ENCODE measurements at places on chromosomes 4 and X. TPM values are rescaled to one million over a fixed set of nuclear protein-coding genes. Genes with fewer than 3 reads are reported as not detected.

DNA sequence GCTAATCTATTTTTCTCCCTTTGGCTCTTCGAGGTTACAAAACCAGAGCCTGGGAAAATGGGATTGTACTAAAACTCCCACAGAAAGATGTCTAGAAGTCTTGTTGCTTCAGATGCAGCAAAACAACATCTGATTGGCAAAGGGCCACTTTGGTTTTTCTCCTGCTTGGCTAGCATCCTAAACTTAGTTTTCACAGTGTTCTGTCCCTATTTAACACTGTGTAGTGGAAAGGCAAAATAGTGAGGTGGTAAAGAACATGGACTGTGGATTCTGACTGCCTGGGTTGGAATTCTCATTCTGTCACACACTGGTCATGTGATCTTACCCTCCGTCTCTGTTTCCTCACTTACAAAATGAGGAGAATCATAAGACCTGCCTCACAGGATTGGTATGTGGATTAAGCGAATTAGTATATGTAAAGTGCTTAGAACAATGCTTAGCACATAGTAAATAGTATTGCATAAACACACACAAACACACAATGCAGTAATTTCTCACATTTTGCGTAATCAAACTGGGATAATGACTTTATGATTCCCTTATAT lies 23.5 kb downstream of the TIGD2 start:
- no peak for DNase-seq

DNA sequence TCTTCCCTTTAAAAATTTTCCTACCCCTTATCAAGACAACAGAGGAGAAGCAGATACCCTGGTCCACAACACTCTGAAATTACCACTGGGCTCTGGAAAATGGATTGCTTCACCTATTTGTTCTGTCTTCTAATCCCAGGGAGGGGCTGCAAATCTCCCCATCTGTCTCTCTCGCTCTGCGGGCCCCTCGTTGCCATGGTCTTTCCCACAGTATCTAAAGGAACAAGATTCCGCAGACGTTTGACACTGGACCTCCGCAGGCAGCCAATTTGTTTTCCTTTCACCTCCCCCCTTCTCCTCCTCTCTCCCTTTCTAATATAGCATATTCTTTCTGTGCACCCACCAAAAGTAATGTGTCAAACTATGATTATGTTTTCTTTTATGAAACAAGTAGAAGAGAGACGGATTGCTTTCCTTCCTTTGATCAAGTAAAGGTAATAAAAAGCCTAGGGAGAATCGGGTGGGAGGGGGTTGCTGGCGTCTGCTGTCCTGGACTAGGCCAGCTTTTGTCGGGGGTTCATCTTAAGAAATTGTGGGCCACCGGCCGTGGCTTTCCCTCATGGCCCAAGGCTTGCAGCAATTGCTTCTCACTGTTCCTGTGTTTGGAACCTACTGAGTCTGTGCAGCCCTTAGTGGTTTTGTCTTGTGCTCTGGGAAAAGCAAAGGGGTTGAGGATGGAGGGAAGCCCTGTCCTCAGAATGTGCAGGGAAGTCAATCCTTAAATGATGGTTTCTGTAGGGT lies 81.0 kb downstream of the MGST2 start:
- no peak for DNase-seq

Gene POU3F4
- total RNA-seq = not detected

Gene NUDT11
- not detected for total RNA-seq

DNA sequence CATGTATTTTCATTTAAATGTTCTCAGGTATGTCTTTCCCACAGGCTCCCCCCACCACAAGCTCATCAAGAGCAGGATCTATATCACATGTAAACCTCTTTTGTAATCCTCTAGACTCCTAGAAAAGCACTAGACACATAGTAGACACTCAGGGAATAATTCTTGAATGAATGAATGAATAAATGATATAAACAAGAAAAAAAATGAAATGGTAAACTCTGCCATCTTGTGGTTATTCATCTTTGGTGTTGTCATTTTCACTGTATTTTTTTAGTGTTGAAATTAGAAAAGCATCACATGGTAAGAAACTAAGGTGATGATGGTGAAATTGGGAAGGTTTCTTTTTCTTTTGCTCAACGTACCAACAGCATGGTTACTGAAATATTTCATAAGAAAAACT lies 34.2 kb upstream of the C1GALT1C1 start:
- no peak for DNase-seq

Gene CITED1
- not detected for total RNA-seq

GRCh38 chr4:11081006-11081405 lies 347.7 kb downstream of the HS3ST1 start:
- DNase-seq = no peak

Gene BEX3
- total RNA-seq = 66.0 TPM

Gene S100P
- total RNA-seq = not detected

DNA sequence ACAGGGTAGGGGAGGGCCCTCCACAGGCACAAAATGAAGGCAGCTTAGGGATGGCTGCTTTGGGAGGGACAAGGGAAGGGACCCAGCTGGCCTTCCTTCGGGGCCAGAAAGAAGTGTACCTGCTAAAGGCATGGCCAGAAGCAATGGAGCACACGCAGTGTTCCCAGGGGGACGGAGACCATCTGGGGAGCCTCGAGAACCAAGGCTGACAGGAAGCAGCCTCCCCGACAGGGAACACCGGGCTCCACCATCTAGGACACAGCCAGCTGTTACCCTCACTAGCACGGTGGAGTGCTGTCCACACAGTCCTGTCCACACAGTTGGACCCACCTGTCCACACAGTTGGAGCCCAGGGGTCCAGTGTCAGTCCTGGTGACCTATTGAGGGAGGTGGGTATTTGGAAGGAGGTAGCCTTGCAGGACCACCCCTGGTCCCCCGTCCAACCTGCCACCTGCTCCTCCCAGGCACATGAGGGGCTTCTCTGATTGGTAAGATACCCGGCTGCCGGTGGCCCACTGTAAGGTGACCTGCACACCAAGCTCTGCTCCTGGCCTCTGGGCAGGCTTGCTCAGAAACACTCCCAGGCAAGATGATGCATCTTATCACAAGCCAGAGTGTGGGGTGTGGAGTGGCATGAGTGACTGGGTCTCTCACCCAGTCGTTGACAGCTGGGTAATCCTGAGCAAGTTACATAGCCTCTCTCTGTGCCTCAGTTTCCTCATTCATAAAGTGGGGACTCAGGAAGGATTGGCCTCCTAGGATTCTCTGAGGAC lies 20.5 kb upstream of the AFAP1 start:
- DNase-seq = no peak

DNA sequence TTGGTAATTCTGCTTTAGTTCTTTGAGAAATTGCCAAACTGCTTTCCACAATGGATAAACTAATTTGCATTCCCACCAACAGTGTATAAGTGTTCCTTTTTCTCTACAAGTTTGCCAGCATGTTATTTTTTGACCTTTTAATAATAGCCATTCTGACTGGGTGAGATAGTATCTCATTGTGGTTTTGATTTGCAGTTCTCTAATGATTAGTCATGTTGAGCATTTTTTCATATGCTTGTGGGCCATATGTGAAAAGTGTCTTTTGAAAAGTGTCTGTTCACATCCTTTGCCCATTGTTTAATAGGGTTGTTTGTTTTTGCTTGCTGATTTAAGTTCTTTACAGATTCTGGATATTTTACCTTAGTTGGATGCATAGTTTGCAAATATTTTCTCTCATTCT lies 25.9 kb downstream of the ENPEP start:
- no peak for DNase-seq

DNA sequence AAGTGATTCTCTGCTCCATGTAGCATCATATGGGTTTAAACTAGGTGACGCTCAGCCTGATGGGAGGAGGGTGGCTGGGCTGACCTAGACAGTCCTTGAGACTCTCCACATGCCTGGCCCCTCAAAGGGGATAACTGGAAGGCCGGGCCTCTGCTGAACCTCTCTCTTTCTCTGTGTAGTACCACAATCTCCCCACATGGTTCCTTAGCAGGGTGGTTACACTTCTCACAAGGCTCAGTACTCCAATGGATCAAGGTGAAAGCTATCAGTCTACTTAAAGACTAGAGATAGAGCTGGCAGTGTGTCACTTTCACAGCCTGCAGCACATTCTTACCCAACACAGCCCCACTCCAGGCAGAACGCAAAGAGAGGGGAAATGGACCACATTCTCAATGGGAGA lies 80.4 kb downstream of the LDB2 start:
- DNase-seq = no peak

- no peak for DNase-seq
Measured at GRCh38 chr4:67751260-67751659, 2.9 kb downstream of the GNRHR start.

Gene ZNF827
- total RNA-seq = 21.7 TPM

Gene SOX3
- not detected for total RNA-seq

DNA sequence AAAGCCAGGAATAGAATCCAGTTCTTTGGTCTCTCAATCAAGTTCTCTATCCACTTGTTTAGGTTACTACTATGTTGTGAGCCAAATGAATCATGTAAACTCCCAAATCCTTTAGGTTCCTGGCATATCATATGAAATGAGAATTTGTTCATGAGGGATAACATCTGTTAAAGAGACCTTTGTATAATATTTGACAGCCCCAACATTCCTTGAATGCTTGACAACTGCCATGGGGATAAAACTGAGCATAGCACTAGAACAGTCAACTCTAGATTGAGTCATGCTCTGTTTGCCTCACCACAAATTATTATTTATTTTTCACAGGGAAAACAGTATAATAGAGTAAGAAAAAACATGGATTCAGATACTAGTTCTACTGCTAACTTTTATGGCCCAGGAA lies 93.3 kb downstream of the NAA11 start:
- no peak for DNase-seq

Gene TBX22
- not detected for total RNA-seq

GRCh38 chr4:62256479-62256878 lies 1056.4 kb downstream of the ADGRL3 start:
- DNase-seq = no peak

Gene PCDH18
- total RNA-seq = not detected

DNA sequence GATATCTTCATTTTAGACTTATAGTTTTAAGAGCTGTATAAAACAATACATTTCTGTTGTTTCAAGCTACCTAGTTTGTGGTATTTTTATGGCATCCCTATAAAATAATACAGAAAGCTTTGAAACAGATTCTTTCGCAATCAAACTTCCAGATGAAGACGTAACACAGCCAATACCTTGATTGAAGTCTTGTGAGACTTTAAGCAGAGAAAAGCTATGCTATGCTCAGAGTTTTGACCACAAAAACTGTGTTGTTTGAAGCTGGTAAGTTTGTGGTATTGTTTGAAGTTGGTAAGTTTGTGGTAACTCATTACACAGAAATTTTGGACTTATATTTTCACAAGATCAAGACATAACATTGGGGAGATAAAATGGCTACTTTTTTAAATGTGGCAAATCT lies 201.8 kb upstream of the UGT8 start:
- no peak for DNase-seq

GRCh38 chr4:105461621-105462382 lies 12.1 kb downstream of the PPA2 start:
- no peak for DNase-seq

DNA sequence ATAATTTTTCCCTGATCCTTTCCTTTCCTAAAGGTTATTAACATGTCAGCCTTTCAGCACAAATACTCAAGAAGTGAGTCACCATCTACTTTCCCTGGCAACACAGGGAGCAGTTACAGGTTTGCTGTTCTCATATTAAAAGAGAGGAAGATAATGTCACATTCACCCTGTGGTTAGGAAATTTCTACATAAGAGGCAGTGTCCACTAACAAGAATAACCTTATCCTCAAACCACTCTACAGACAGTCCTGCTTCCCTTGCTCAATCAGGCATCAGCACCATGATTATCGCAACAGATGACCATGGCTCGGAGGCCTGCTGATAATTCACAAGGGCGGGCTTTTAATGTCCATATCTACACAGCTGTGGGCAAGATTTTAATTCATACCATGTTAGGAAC lies 30.9 kb downstream of the RNF150 start:
- DNase-seq = no peak

Gene AGTR2
- total RNA-seq = not detected

Gene CSTF2
- 9.4 TPM for total RNA-seq

- DNase-seq = no peak
Measured at GRCh38 chr4:54400802-54401201, 171.7 kb downstream of the PDGFRA start.

Gene PPARGC1A
- not detected for total RNA-seq

DNA sequence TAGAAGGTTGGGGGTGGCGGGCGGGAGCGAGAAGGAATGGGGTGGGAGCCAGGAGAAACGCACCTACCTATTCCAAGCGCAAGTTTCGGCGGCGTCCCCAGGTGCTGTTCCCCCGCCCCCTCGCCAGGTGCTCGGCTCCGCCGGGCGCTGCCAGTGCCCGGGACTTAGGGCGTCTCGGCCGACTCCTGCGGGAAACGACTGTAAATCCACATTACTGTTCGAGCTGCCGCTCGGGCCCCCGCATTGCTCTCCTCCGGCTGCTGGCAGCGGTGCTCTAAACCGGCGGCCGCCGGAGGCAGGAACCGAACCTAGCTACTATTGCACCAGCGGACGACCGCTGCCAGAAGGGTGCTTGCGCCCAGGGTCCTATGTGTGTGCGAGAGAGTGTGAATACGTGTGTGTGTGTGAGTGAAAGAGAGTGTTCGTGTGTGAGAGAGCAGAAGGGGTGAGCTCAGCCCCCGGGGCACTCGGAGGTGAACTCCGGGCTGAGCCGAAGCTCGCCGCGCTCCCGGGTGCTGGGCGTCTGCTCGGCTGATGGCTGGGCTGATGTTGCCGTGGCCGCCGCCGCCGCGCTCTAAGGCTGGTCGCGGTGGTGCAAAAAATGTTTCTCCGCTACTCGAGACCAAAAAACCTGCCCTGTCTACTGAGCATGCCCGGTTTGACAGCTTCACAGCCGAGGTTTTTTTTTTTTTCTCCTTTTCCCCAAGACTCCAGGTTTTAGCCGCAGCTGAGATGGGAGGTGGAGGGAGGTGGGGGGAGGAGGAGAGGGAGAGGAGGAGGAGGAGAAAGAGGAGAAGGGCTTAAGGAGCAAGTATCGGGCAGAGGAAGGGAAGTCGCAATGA lies 115.7 kb upstream of the TEX13C start:
- DNase-seq = no peak

Gene WFS1
- total RNA-seq = 2.8 TPM

Gene ARX
- not detected for total RNA-seq

GRCh38 chr4:73742490-73743160 lies 2.3 kb downstream of the CXCL8 start:
- DNase-seq = no peak

- no peak for DNase-seq
Measured at GRCh38 chrX:6803607-6804006, 268.7 kb upstream of the VCX3A start.

GRCh38 chrX:130060122-130061069 lies 49.9 kb downstream of the ELF4 start:
- peak; percentile 51 for DNase-seq

- DNase-seq = no peak
Measured at GRCh38 chr4:16779028-16779675, 119.3 kb downstream of the LDB2 start.

GRCh38 chr4:145490361-145490760 lies 8.7 kb downstream of the SMAD1 start:
- DNase-seq = no peak

Gene MID2
- total RNA-seq = 15.7 TPM

Gene HCCS
- 13.3 TPM for total RNA-seq

Data from naive thymus-derived CD4-positive, alpha-beta T cell (primary cell).